ENCODE measurements at places on chromosomes 5 and 9.

- DNase-seq, result no peak
These were observed 3.9 kb downstream of the TBC1D2 start for GRCh38 chr9:98251551-98251950.

DNA sequence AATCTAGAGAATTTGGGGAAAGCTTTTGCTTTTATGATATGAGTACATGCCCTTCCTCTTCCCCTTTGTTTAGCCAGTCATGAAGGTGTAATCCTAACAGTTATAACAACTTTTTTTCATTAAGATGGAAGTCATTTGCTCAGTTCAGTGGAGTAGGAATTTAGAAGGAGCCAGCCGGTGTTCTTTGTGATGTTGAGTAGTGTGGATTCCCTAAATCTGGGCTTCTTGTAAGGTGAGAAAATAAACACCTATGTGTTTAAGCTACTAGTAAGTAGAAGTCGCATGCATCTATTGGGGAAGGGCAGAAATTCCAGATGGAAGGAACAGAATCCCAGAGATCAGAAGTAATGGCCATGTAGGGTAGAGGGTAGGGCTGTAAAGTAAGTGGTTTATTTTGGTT lies 13.6 kb upstream of the CNTLN start:
- no peak for DNase-seq

GRCh38 chr5:177018341-177018740 lies 4.2 kb upstream of the ZNF346 start:
- no peak for DNase-seq

- no peak for DNase-seq
These were observed 661 bp downstream of the PDCL start for GRCh38 chr9:122827761-122828093.

DNA sequence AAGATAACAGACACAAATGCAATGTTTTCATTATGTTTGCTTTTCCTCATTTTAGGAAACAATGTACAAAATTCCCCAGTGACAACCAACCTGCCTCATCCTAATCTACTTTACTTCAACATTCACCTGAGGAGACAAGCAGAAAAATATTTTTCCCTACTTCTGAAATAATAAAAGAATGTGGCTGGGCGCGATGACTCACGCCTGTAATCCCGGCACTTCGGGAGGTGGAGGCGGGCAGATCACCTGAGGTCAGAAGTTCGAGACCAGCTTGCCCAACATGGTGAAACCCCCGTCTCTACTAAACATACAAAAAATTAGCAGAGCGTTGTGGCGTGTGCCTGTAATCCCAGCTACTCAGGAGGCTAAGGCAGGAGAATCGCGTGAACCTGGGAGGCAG lies 36.9 kb downstream of the MYO10 start:
- no peak for DNase-seq

DNA sequence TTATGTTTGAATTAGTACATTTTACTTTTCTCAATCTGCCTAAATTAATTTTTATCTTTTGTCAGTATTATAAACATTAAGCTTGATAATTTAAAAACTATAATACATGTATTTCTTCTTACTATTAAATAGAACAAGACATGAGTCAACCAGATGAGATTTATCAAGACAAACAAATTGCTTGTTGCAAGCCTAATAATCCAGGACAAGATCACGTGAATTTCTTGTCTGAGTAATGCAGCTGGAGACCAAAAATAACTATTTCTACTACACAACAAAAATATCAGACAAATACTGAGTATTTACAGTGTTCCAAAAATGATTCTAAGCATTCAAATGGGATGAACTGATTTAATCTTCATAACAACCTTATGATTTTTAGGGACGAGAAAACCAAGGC lies 339.1 kb upstream of the PRR16 start:
- no peak for DNase-seq

GRCh38 chr5:156934450-156935211 lies 28.4 kb downstream of the TIMD4 start:
- peak; percentile 22 for DNase-seq

DNA sequence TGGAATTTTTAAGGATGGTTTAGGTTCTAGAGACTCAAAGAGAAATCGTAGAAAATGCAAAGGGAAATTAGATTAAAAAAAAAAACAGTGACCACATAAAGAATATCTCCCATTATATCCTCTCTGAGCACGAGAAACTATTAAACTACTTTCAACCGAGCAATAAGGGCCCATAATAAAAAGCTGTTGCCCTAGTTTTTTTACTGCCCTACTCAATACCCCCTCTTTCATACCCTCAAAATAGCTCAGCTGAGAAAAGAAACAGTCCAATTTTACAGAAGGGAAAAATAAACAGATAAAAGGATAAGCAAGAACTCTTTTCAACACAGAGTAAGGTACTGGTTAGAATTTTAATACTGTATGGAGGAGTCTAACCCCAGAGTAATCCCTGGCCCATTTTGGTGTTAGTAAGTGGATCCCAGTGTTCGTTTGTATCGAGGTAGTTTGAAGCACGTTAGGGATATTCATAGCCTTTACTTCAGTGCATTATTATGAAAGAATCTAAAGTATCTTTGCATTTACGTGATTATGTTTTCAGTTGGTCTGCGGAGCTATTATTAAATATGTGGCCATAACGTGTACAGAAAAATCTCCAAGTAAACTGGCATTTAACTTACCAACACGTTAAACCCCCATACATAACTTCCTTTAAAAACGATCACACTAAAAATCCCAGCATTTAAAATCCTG lies 980 bp upstream of the RHOBTB3 start:
- DNase-seq, result no peak

DNA sequence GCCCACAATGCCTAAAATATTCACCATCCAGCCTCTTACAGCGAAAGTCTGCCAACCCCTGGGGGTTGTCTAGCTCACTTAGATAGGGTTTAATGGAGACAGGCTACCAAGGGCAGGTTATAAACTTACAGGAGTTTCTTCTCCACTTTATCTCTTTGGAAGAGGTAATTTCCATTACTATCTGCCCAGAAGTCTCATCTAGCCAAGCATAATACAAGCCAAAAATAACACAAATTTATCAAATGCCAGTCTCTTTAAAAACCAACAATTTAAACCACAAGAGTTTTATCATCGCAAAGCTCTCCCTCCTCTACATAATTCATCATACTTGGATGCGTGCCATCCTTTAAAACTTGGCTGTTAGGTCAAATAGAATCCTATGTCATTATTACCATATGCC lies 6.2 kb downstream of the RBM22 start:
- no peak for DNase-seq

- no peak for DNase-seq
These were observed 94.7 kb downstream of the MYO10 start for GRCh38 chr5:16841416-16841815.

DNA sequence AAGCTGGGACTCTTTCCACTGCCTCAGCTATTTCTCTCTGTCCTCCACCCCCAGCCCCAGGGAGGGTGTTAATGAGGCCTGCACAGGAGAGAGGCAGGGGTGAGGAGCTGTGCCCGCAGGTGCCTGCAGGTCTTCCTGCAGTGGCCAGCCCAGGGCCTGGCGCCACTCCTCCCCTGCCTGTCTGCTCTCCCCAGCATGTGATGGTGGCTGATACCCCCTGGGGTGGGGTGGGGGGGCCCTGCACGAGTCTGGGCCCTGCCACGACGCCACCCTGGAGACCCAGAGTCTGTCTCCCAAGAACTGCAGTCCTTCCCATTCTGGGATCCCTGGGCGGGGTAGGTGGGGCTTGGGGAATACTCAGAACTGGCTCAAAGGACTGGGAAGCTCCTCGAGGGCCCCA lies 166.4 kb upstream of the SMIM23 start:
- no peak for DNase-seq

GRCh38 chr5:137604348-137605095 lies 105.4 kb upstream of the SPOCK1 start:
- no peak for DNase-seq

GRCh38 chr9:8766096-8766495 lies 966.5 kb upstream of the DMAC1 start:
- DNase-seq, result no peak

DNA sequence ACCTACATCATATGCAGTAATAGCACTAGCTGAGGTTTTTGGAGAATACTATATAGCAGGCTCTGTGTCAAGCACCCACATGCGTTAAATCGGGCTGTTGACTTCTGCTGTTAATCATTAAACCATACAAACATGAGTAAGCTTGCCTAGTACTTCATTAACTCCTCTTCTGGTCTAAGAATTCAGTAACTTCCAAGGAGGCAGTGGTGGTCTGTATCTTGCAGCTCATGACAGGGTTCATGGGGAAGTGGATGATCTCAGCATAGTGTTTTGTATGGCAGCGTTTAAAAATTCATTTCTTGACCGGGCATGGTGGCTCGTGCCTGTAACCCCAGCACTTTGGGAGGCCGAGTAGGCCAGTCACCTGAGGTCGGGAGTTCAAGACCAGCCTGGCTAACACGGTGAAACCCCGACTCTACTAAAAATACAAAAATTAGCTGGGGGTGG lies at the start of gene HAVCR1:
TSS of gene HAVCR1 (minus strand) at position 24 of the 447 bp plus-strand sequence. CDS start 1,173 bp downstream, outside the sequence.
- DNase-seq, result no peak

DNA sequence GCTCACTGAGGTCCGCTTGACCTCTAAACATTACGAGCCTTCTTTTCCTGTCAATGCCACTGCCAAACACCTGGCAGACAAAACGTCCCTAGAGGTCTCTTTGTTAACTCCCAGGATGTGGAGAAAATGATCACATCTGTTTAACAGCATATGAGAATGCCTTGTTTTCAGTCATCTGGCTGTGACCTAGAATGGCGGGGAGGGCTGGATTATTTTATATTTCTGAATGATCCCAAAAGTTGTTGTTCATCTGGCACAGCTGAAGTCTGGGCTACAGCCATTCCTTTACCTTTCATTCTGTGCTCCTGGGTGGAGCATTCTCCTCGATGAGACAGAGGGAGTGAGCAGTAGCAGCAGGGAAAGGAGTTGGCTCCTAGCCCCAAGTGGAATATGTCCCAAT lies 138.2 kb downstream of the PRDM6 start:
- no peak for DNase-seq

- DNase-seq, result no peak
These were observed 639.7 kb upstream of the C9orf72 start for GRCh38 chr9:28212979-28213378.

- no peak for DNase-seq
These were observed 234.3 kb downstream of the NR3C1 start for GRCh38 chr5:143168921-143169810.

DNA sequence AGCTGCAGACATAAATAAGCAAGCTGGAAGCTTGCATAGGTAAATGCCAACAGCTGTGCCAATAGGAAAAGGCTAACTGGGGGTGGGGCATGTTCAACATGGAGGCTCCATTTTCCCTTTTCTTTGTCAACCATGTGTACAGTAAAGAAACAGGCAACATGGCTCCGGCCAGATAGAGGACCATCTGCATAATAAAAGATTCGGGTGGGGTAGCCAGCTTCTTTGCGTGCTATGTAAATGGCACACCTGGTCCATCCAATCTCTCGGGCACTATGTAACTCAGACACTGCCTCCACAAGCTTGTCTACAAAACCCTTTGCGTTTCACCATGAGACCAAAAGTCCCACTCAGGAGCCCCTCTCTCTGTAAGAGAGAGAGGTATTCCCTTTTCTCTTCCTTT lies 41.7 kb upstream of the DENND4C start:
- no peak for DNase-seq

GRCh38 chr5:55865831-55866230 lies 14.7 kb downstream of the IL31RA start:
- DNase-seq, result no peak

DNA sequence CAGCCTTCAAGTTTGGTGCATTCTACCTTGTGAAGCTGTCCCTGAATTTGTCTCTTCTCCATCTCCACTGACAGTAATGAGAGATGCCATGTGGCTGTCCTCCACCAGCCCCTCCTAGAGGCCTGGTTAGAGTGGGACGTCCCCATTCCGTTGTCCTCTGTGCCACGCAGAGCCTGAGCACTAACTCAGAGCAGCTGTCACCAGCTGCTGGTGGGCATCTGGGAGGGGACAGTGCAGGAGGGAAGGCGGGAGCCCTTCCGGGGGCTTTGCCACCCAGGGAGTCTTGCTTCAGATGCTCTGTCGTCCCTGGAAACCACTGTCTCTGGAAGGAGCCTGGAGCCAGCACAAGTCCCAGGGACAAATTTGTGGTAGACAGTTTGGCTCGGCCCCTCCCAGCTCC lies 78.6 kb downstream of the PDZD2 start:
- DNase-seq, result no peak

- DNase-seq, result no peak
These were observed 65.5 kb downstream of the PLK2 start for GRCh38 chr5:58394339-58394738.

DNA sequence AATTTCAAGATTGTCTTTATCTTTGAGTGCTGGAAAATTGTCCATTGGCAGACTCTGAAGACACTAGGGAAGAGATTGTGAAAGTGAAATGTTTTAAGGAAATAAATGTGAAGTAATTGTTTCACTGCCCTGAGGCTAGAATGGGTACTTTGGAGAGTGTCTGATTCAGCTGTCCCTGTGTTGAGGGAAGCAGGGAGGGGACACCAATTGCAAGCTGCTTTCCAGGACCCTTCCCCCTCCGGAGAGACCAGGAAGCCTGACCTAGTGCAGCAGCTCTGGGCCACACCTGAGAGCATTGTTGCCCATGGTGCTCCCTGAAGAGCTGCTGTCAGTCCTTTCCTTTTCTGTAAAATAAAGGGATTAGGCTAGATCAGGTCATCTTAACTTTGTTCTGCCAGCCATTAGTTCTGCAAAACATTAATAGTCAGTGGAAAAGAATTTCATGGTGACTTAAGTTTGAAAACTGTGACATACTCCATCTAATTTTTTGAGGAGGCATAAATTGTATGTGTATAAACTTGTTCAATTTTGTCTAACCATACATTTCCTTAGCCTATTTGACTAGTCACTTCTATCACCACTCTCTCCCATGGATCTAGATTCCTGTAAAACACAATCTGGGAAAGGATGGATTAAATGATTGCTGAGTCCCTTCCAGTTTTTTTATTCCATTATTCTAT lies 18.8 kb downstream of the MAP1B start:
- DNase-seq, result no peak

GRCh38 chr5:5203451-5203850 lies 63.3 kb downstream of the ADAMTS16 start:
- DNase-seq, result no peak

DNA sequence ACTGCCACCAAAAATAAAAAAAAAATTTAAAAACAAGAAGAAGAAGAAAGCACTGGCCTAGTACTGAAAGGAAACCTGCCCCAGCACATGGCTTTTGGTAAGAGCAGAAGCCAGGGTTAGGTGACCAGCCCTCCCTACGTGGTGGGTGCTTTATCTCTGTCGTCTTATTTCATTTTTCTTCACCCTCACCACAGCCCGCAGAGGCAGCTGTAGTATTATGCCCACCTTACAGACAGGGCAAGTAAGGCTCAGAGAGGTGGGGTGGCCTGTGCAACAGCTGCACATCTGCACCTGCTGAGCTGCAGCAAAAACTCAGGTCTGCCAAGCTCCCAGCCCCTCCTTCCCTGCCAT lies 140.8 kb upstream of the LMX1B start:
- DNase-seq, result no peak
